GM23248 (cell line): ENCODE measurements at places on chromosomes 12 and 14.
A peak's percentile ranks its signal among the peaks of the same experiment; 100 is the strongest.

DNA sequence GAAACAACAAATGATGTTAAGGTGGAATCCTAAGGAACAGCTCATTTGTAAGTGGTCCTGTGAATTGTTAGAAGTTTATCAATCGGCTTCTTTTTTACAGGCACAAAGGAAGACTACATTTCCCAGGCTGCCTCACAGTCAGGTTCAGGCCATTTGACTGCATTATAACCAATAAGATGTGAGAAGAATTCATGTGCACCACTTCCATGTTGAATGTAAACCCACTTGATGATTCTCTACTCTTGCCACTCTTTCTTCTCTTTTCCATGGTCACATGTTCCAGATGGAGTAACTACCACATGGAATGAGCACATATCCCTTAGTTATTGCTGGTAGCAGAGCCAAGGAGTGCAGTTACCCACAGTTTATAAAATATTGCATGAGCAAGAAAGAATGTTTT, 67.1 kb upstream of the GZMB start:
- no peak for DNase-seq

GRCh38 chr14:50562841-50563240, 2.9 kb downstream of the ATL1 start:
- DNase-seq, result no peak

DNA sequence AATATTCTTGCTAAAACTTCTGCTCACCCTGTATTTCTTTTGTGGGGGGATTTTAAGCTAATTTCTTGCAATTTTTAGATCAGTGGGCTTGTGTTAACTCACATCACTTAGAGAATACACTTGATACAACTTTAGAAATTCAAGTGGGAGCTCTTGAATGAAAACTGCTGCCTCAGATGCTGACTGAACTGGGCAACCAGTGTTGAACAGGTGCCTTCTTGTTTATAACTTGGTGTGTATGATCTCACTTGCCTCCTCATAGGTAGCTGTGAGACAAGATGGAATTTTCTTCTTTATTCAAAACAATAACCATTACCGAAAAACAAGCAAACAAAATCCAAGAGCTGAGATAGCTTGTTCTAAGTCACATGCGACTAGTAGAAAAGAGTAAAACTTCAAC, 63.5 kb downstream of the FGD4 start:
- DNase-seq, result no peak

- DNase-seq, result peak; percentile 40
Observed at GRCh38 chr12:28089338-28089737, 100.9 kb upstream of the CCDC91 start.

DNA sequence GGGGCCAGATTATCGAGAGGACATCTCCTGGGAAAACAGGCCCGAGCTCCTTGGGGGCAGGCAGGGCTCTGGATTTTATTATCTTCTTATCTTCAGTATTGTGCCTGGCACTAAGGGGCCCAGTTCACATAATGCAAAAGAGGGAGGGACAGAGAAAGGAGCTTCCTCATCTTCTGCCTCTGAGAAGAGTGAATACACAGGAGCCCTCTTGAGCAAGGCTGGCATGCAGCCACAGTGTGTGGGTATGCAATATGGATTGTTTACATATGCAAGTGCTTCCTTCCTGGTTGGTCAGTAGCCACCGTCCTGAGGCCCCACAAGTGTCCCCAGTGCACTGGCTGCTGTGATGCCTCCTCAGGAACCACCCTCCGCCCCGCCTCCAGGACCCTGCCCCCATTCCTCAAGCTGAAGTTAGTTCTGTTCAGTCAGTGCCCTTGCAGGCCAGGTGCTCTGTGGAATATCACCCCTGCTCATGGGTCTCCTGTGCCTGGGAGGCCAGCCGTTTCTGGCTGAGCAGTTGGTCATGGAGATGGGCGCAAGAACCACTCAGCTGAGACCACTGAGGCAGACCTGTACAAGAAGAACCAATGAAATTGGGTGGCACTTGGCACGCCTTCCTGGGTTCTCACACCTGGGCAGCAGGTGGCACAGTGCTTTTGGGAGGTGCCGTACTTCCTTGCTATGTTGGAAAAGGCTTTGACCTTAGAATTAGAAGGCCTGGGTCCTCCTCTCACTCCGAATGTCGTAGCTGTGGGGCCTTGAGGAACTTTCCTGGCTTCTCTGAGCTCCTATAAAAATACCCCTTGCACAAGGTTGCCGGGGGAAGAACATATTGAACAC, 35.1 kb upstream of the ACTN1 start:
- DNase-seq, result peak; percentile 60

GRCh38 chr14:94663965-94664704, 51.9 kb downstream of the SERPINA3 start:
- DNase-seq, result no peak

DNA sequence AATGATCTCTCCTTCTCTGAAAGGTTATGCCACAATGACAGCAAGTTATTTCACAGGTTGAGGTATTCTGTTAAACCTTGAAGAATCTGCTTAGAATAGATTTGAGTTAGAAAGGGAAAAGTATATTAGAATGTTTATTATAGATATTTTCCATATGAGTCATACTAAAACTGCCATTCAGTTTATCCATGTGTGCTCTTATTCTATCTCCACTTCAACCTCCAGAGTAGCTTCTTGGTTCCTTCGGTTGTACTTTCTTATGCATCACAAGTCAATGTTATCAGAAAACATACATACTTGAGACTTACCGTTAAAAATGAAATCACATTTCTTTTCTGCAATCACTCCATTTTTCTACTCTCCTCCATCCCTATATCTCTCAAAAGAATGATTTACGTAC, 197.7 kb downstream of the BCAT1 start:
- peak; percentile 8 for DNase-seq

GRCh38 chr14:98633380-98633779, 638.6 kb downstream of the BCL11B start:
- DNase-seq, result no peak

DNA sequence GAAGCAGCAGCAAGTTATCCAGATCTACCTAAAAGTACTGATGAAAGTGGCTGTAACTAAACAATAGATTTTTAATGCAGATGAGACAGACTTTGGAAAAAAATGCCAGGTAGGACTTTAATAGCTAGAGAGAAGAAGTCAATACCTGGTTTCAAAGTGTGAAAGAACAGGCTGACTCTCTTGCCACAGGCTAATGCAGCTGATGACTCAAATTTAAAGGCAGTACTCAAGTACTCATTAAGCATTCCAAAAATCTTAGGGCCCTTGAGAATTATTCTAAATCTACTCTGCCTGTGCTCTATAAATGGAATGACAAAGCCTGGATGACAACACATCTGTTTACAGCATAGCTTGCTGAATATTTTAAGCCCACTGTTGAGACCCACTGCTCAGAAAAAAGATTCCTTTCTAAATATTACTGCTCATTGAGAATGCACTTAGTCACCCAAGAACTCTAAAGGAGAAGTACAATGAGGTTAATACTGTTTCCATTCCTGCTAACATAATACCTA, 68.6 kb upstream of the SYT1 start:
- no peak for DNase-seq

GRCh38 chr12:91901381-91902074, 244.1 kb downstream of the BTG1 start:
- DNase-seq, result no peak

GRCh38 chr12:20722142-20722541, 27.0 kb downstream of the SLCO1C1 start:
- DNase-seq, result no peak

GRCh38 chr12:14843425-14843887, at the start of gene ART4:
TSS of gene ART4 (minus strand) at chr12:14843526. CDS start at chr12:14843113, 413 bp downstream.
- DNase-seq, result no peak

GRCh38 chr14:42140001-42140400, 533.3 kb downstream of the LRFN5 start:
- DNase-seq, result peak; percentile 5

DNA sequence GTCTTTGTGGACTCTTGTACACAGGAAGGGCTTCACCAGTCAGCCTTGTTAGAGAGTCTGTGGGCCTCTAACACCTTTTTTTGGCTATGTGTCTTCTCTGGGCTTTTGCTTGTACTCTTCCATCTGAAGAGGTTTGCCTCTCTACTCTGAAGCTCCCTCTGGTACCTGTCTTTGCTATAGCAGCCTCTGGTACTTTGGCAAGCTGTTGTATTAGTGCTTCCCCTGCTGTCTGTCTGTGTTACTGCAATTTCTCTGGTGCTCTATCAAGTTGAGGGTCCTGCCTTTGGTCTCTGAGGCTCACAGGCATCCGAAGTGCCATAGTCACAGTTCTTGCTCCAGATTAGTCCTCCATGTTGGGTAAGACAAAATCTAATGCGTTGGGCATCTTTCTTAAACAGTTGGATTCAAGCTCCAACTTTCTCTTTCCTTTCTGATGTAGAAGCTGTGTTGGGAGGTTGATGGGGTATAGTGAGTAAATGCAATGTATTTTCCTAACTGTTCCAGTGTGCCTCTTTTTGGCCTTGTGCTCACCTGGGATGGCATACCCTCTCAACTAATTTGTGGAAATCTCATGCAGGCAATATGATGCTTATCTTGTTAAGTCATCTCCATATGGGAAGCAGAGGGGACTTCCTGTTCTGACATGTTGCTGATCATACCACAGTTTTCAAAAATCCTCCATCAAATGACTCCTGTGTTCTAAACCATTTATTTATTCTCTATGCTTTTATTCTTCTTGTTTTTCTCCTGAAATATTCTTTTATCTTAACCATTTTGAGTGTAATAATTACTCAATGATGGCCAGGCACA, 88.8 kb downstream of the ATF7IP start:
- peak; percentile 45 for DNase-seq

GRCh38 chr14:49549881-49550280, 36.3 kb downstream of the RPS29 start:
- peak; percentile 66 for DNase-seq

DNA sequence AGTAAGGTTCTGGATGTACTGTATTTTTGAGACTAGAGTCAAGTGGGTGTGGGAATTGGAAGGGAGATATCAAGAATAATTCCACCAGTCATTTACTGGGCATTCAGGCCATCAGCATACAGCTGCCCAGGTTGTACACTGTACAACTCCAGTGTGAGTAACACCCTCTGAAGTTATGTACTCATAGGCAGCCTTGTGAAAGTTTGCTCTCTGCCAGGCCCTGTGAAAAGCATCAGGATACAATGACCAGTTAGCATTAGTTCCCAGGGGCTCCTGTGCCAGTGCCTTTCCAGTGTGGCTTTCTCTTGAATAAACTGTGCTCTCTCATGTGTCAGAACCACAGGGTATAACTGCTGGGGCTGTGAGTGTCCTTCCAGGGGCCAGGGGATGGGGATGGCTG, 89.7 kb downstream of the LGMN start:
- peak; percentile 49 for DNase-seq

GRCh38 chr12:123990511-123990910, 17.5 kb downstream of the ZNF664 start:
- peak; percentile 67 for DNase-seq

DNA sequence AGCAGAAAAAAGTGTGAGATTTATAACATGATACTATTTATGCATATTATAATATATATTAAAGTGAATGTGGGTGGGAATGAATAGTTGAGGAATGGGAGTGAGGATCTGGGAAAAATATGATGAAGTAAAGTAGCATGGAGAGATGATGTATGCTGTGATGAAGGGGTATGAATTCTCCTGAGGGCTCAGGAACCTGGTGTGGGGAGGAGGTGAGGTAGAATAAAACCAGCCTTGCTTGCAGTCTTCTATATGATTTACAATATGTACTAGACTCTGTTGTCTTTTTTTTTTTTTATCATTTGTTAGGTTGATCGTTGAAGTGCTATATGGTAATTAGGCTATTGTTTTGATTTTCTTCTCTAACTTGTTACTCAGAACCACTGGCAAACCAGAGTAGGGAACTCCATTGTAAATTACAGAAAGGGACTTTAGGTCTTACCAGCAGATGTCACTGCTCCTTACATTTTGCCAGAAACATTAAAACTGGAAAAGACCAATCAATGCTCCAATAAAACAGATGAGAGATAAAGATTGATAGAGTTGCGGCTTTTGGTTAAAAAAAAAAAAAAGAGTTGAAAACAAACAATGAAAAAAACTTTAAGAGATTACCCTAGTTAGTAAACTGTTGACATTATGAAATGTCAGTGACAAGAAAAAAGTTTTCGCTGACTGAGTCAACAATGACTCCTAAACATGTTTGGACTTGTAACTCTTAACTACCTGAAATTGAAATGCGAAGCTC, 39.9 kb downstream of the ATL1 start:
- peak; percentile 63 for DNase-seq
